ENCODE measurements at places on chromosomes 11 and 22.

GRCh38 chr11:16791191-16791961 is 52.9 kb downstream of the C11orf58 start:
- DNase-seq = peak; percentile 47

GRCh38 chr22:39913886-39914285 is 13.0 kb downstream of the GRAP2 start:
- DNase-seq = no peak

GRCh38 chr11:109641549-109641948 is 219.6 kb downstream of the C11orf87 start:
- peak; percentile 20 for DNase-seq

- DNase-seq = peak; percentile 73
These were observed 3.4 kb downstream of the TIMM10 start for GRCh38 chr11:57527056-57527631.

- DNase-seq = no peak
These were observed 29.8 kb downstream of the INCENP start for GRCh38 chr11:62153617-62154016.

- peak; percentile 76 for DNase-seq
These were observed at the start of gene LRRC75B for GRCh38 chr22:24592851-24593558. Gene LRRC75B (minus strand): TSS chr22:24593073. CDS start chr22:24593039, 34 bp downstream.

DNA sequence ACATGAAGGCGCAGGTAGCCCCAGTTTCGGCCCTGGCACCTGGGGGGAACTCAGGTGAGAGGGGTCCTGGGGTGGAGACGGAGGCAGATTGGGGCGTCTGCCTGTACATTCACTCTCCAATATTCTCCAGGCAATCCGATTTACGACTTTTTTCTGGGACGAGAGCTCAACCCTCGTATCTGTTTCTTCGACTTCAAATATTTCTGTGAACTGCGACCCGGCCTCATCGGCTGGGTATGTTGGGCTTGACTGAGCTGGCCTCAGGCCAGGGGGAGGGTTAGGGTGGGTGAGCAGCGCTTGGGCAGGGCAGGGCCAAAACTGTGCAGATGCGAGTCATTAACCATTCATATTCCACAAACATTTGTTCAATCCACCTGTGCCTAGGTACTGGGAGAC is 1.7 kb downstream of the TM7SF2 start:
- DNase-seq = no peak

GRCh38 chr11:107747622-107748021 is 35.8 kb upstream of the SLN start:
- no peak for DNase-seq

DNA sequence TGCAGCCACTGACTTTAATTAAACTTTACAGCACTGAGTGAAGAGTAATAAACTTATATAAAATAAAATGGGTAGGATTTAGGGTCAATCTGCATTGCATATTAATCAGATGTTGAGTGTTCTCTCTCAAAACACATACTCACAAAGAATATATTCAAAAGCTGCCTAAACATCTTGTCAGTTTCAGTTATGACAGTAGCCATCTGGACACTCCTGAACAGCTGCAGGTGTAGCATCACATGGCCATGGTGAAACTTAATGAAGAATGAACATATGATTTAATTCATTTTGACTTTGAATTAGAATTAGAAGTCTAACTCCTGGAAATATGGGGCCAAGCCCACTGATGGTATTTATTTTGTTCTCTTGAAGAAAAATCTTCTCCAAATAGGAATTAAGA is 684.3 kb upstream of the RAG2 start:
- no peak for DNase-seq

- DNase-seq = no peak
These were observed 73.2 kb upstream of the BLID start for GRCh38 chr11:122189229-122189628.

DNA sequence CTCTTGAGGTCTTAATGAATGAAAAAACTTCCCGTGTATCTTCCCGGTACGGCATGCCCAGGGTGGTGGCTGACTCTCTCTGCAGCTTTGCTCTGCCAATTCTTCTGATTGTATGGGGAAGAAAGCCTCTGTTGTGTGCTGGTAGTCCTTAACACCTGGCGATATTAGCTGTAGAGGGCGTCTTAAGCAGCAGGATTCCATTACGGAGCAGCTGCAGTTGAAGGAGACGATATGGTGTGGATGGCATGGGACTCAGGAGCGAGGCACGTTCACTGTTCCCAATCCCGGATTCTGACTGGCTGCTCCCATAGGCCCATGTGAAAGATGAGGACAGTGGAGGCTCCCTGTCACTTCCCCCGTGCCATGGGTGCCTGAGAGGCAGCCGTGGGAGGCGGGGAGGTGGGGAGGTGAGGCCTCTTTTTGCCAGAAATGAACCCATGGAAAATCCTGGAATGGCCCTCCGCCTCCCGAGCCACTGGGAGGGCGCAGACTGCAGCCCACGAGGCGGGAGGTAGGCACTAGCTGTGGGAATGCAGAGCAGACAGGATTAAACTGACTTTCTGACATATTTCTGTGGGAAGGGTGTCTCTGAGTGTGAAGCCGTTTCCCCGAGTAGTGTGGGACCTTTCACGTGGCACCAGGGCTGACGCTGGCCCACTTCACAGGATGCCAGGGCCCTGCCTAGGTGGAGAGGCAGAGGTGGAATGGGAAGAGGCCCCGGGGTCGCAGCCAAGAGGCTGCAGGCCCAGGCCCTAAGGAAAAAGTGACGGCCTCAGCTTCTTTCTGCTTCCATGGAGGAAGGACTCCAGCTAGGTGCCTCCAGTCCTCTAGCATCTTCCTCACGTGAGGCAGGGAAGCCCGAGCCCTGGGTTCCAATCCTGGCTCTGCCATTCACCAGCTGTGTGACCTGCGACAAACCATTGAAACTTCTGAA is 121.4 kb upstream of the CD82 start:
- DNase-seq = no peak

DNA sequence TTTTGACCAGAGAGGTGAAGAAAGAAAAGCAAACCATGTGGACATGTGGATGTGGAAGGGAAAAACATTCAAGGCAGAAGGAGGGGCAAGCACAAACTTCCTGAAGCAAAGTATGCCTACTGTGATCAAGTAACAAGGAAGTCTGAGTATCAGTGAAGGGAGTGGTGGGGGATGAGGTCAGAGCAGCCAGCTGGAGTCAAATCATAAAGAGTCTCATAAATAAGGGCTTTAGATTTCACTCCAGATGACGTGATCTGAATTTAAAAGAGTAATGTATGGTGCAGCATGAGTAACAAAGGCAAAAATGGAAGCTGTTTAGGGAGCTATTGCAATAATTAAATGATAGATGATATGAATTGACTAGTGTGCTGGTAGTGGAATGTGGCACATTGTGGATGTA is 665.4 kb upstream of the CCDC90B start:
- no peak for DNase-seq

DNA sequence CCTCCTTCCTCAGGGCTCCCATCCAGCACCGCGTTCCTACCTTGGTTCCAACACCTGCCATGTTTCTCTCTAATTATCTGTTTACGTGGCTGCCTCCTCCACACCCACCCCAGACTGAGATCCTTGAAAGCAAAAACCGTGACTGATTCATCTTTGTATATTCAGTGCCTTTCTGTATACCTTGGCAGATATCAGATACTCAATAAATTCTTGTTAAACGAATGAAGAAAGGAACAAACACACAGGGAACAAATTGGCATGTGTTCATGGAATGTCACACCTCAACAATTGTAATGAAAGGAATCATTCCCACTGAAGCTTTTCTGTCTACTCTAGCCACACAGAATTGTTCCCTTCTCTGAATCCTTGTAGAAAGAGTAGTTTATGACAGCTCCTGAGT is 20.4 kb upstream of the LRRC55 start:
- DNase-seq = no peak

- DNase-seq = peak; percentile 12
These were observed 269.4 kb downstream of the TTC28 start for GRCh38 chr22:28410050-28410816.

DNA sequence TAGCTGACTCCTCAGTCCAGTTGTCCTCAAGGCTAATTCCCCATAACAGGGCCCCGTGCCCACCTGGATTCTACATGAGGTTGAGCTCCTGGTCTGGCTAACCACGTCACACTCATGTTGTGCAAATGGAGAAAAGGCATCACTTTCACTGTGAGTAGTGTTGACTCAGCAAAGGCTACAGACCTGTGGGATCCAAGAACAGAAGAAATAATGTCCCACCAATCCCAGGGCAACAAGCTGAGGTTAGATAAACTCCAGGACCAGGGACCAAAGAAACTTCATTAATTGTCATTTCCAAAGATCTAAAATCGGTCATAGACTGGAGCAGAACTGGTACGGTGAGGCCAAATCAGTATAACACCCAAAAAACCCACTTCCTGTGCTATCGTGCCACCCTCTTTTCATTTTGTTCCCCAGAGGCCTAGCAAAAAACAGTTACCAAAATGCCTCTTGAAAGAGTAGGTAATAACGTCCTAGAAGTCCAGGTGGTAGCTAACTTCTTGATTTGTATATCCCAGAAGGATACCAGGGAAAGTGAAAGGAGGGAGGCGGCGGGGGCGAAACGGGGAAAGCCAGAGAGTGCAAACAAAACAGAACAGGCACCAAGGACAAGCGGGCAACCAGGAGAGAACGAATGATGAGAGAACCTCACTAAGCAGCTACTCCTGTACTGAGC is 1.4 kb downstream of the PCSK7 start:
- no peak for DNase-seq

DNA sequence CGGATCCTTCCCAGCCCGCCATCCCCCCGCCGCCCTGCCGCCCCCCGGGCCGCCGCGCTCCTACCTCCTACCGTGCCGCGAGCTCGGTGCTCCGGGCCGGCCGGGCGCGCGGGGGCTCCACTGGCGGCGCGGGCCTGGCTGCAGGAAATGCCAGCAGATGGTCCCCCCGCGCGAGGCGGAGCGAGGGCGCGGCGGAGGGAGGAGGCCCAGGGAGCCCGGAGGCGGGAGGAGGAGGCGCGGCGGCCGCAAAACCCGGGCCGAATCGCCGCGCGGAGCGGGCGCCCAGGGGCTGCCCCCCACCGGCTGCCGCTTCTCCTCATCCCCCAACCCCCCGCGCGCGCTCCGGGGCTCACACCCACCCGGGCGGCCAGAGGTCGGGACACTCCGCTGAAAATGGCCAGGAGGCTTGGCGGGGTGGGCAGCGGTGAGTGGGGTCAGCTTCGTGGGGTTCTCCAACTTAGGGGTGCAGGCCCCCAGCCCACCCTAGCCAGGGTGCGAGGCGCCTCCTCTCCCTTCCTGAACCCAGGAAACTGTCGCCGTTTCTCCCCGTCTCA is at the start of gene OSBPL5:
TSS of gene OSBPL5 (minus strand) at position 159 of the 554 bp plus-strand sequence. CDS start 36,162 bp downstream, outside the sequence.
- DNase-seq = peak; percentile 57

DNA sequence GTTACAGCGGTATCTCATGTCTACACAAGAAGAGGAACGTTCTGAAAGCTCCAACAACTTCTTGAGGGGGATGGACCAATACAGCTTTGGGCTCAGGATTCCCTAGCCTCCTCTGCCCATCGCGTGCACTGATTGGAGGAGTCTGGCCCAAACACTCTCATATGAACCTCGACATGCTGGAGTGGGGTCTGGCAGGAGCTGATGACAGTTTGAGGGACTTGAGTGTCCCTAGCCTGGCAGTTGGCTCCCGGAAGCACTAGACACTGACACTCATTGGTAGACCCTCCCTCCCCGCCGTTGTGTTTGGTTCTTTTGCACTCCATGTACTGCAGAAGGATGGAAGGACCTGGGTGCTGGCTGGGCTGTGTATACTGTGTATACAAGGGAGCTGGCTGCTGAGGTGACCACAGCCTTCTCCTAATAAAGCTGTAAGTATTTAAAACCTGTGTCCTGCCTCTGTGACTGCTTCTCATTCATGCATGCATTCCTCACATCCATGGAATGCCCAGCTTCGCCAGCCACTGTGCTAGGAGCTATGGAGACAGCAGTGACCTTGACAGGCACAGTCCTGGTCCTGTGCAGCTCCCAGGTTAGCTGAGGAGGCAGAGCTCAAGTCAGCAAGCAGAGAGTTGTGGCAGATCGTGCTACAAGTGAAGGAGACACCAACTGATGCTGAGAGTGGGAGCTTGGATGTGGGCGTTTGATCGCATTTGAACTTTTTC is 27.9 kb downstream of the ADAMTS15 start:
- no peak for DNase-seq

DNA sequence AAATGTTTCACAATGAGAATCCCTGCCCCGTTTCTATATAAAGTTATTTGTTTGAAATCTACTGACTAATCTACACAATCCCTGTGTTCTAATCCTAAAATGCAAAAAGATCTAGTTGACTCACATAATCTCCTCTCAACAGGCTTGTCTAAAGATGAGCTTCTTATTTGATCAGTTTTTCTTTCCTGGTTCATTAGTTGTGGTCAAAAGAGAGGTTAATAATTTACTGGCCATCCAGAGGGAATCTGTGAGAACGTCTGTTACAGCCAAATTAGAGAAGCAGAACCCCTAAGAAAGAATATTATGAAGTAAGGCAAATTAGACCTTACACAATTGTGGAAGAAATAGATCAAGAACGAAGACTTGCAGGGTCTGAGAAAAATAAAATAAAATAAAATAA is 173.7 kb upstream of the ANO3 start:
- DNase-seq = no peak

GRCh38 chr22:44407171-44407986 is 90.7 kb downstream of the RTL6 start:
- DNase-seq = no peak

DNA sequence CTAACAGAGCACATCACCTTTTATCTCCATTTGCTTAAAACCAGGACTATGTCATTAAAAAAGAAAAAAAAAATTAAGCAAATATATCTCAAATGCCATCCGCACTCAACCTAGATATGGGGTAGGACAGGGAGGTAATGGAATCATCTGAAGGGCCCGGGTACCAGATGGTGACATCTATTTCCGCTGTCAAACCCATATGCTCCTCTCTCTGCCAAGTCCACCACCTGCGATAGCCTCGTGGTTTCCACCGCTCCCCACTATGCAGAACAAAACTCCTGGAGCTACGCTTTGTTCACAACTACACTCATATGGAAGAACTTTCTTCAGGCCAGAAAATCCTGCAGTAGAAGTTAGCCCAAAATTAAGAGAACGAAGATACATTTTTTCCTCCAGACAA is 31.4 kb downstream of the FEZ1 start:
- DNase-seq = no peak

GRCh38 chr11:101718402-101718801 is 134.6 kb upstream of the TRPC6 start:
- DNase-seq = no peak

GRCh38 chr11:4455419-4455818 is 6.3 kb downstream of the OR52K2 start:
- peak; percentile 95 for DNase-seq

- DNase-seq = no peak
These were observed 81.9 kb upstream of the PGR start for GRCh38 chr11:101211407-101211975.

DNA sequence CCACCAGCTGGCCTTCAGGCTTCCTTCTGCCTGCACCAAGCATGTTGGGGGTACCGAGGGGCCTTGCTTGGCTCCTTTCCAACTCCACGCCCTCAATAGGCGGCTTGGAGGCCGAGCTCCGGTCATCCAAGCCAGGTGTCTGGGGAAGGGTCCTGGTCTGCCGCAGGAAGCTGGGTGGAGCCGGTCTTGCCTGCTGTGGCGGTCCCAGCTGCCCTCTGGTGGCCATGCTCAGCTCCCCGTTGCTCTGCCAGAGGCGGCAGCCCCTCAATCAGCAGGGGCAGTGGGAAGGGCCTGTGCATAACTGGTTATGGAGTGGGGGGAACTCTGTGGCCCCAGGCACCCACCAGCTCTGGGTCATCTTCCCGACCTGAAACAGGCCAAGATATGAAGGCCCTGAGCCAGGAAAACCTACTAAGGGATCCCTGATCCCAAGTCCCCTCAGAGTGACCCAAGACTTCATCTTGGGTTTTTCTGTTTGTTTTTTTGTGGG is 3.2 kb downstream of the ARVCF start:
- DNase-seq = peak; percentile 42

- no peak for DNase-seq
These were observed 62.5 kb upstream of the CD44 start for GRCh38 chr11:35076201-35077100.
